ENCODE measurements at places on chromosomes 5 and 9.

GRCh38 chr9:17719053-17719452 lies 140.2 kb downstream of the SH3GL2 start:
- no peak for DNase-seq

GRCh38 chr9:93590609-93591234 lies 14.3 kb downstream of the PHF2 start:
- DNase-seq, result no peak

DNA sequence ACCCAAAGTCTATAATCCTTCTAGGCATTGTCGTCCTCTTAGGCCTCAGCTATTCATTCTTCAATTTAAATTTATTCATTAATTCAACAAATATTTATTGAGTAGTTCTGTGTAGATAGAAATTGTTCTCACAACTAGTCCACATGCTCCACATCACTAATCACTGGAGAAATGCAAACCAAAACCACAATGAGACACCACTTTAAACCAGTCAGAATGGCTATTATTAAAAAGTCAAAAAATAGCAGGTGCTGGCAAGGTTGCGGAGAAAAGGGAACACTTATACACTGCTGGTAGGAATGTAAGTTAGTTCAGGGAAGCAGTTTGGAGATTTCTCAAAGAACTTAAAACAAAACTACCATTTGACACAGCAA lies 51.1 kb upstream of the TNFSF15 start:
- DNase-seq, result no peak

DNA sequence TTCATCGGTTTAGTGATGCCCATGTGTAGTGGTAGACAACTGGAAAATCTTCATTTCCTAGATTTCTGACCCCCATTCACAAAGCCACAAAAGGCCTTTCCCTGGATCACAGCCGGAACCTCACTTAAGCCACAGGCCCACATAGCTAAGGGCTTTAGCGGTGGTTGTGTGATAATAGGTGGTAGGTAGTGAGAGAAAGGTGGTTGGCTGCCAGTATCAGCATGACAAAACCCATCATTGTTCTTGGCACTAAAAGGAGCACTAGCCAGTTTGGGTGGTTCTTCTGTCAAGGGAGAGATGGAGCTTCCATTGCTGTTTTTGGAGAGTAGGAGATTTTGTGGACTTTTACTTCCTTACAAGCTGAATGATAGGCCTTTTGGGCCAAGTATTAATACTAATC lies 9.7 kb upstream of the SLC36A2 start:
- no peak for DNase-seq

DNA sequence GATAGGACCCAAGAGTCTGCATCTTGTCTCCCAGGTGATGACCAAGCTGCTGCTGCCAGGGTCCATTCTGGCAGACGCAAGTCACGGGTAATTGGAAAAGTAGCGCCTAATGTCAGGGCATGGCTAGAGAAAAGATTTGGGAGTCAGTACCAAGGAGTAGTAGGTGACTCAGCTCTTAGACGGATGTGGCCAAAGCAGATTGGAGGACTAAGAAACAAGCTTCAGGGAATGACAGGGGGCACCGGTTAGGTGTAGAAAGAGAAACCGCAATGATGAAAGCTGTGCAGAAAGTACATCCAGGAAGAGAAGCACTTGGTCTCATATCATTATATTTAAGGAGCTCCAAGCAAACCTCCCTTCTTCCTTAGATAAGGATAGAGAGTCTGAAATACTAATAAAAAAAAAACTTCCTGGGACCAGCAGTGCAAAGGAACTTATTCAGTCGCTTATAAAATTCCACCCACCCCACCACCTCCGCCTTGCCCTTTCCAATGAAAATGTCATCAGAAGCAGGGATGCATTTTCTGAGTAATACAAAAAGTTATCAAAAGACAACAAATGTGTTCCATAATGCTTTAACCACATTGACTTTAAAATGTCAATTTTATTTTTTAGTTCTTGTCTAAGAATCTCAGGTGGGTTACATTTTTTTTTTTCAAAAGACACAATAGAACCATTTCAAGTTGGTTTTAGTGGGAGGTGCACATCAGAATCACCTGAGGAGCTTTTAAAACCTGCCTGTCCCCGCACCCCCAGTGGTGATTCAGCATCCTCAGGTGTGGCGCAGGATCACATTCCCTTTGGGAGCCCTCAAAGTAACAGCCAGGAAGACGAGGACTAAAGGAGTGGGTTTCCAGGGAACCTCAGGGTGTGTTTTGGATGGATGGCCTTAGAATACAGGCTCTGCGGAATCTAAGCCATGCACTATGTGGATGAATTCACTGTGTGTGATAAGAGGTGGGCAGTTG lies 31.2 kb downstream of the PTPN3 start:
- DNase-seq, result no peak

- no peak for DNase-seq
Measured at GRCh38 chr5:16687898-16688297, 71.1 kb upstream of the RETREG1 start.

GRCh38 chr5:134738963-134739661 lies 764 bp downstream of the CAMLG start:
- peak; percentile 41 for DNase-seq

DNA sequence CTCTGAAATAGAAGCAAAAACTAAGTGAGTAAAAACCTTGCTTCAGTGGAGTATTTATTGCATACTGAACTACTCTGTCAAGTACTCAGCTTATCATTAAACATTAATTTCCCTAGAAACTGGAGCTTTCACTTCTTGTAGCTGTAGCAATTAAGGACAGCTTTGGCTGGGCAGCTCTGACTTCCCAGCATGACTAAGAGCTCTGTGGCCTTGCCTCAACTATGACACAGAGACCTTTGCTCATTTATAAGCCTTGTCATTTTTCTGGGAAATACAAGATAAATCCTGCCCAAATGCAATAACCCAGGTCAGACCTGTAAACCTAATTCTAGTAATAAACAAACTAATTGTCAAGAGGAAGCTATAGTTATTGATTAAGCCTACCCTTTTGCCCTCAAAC lies 65.4 kb upstream of the STK32A start:
- DNase-seq, result no peak

GRCh38 chr5:56167519-56167918 lies 65.6 kb downstream of the ANKRD55 start:
- no peak for DNase-seq

DNA sequence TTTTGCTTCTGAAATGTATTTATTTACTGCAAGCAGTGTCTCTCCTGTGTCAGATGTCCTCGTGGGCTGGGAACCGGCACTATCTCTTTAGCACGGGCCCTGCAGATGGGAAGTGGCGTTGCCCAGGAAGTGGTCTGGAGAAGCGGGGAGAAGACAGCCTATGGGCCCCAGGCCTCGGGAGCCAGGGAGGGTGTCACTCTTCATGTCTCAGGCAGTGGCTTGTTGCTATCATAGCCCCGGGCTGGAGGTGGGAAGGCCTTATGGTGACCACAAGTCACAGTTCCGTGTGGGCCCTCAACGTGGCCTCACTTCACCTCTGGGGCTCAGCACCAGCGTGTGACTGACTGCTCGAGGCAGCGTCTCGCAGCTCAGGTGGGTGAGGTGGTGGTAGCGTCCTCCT lies 41.4 kb downstream of the SYK start:
- no peak for DNase-seq

- no peak for DNase-seq
Measured at GRCh38 chr9:4741365-4742089, 525 bp upstream of the AK3 start.

GRCh38 chr5:151293624-151294023 lies 9.9 kb downstream of the SLC36A3 start:
- DNase-seq, result no peak

GRCh38 chr5:44225231-44226160 lies 163.7 kb downstream of the FGF10 start:
- no peak for DNase-seq

DNA sequence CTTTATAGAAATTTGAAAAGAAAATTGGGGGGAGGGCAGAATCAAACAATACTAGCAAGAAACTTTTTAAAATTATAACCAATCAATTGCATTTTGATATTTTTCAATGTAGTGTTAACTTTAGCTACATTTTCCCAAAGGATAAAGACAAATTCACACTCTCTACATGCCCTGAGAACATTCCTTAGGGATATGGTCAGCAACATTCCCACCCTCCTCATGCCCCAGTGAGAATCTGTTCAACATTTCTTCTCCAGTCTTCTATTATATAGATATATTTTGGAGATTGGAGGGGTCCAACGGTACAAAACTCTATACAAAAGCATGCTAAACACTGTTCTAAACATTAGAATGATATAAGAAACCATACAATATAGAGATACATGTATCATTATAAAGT lies 11.6 kb upstream of the PRR16 start:
- no peak for DNase-seq

- no peak for DNase-seq
Measured at GRCh38 chr5:76579166-76579937, 43.9 kb downstream of the F2RL2 start.

GRCh38 chr5:66560371-66560770 lies 35.8 kb upstream of the MAST4 start:
- no peak for DNase-seq

DNA sequence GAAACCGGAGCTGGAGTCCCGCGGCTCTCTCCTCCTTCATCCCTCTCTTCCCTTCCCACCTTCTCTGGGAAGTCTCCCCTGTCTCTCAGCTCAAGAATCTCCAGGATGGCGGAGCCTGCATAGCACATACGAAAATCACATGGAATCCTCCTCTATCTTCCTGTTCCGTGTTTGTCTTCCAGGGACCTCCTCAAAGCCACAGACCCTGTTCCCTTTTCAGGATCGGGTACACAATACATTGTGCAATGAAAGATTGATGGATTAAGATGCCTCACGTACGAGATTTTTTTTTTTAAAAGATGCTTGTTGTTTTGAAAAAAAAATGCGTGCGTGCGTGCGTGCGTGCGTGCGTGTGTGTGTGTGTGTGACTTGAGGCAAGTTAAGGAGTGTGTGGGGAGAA lies 46.6 kb upstream of the OLFM1 start:
- no peak for DNase-seq

DNA sequence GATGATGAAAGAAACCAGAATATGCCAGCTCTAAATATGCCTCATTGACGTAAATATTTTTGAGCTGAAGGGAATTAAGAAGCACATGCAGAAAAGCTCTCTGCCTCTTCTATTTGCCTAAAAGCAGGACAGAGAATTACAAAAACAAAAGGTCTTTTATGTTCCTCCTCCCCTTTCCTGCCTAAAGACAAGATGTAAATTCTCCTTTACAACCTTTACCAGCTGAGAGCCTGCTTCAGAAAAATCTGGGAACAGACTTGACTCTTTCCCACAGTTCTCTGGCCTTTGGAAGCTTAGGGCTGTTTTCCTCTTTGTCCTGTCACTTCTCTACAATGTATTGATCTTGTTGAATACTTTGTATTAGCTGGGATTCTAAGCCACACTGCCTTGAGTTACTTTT lies 199.7 kb downstream of the TMC1 start:
- no peak for DNase-seq

DNA sequence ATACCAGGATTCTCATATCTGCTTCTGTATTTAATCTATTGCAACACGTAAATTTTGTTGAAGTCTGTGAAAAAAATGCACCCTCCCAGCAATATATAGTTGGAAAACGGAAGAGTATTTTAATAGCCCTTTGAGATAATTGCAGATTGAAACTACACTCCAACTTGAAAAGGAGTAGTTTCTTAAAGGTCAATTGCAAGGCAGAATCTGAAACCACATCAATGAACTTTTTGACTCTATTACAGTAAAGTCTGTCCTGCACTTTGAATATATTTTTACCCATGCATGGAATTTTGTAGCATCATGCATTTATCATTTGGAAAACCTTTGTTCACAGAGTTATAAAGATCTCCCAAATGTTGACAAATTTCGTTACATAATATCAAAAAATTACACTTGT lies 311.6 kb upstream of the NREP start:
- no peak for DNase-seq

GRCh38 chr9:16335788-16336580 lies 534.5 kb downstream of the BNC2 start:
- no peak for DNase-seq

- DNase-seq, result no peak
Measured at GRCh38 chr5:107361945-107362344, 308.8 kb downstream of the EFNA5 start.

All from spinal cord (tissue), 10 donors.